ENCODE measurements at places on chromosomes 4 and X. TPM values are rescaled to one million over a fixed set of nuclear protein-coding genes. Genes with fewer than 3 reads are reported as not detected.

SUPT20HL2 gene
- total RNA-seq = not detected

ASB11 gene
- total RNA-seq = not detected

UBE2A gene
- total RNA-seq = 32.1 TPM

AFF1 gene
- total RNA-seq = 11.0 TPM

GPR50 gene
- not detected for total RNA-seq

AKAP4 gene
- not detected for total RNA-seq

C4orf50 gene
- total RNA-seq = not detected

STATH gene
- not detected for total RNA-seq

PPP1R2C gene
- total RNA-seq = not detected

IGFBP7 gene
- total RNA-seq = 2,028 TPM

BBS12 gene
- total RNA-seq = 7.1 TPM

NDNF gene
- 1.5 TPM for total RNA-seq

NDP gene
- total RNA-seq = 1.4 TPM

BEX2 gene
- 0.18 TPM for total RNA-seq

AMMECR1 gene
- total RNA-seq = 8.6 TPM

ADGRL3 gene
- 0.32 TPM for total RNA-seq

CT45A5 gene
- total RNA-seq = not detected

SLC10A6 gene
- total RNA-seq = not detected

PNMA3 gene
- 0.89 TPM for total RNA-seq

ASB12 gene
- not detected for total RNA-seq

TDO2 gene
- 5.4 TPM for total RNA-seq

XG gene
- total RNA-seq = 0.59 TPM

IRS4 gene
- not detected for total RNA-seq

FGG gene
- not detected for total RNA-seq

KIT gene
- total RNA-seq = 1.5 TPM

SLC4A4 gene
- 22.0 TPM for total RNA-seq

PGK1 gene
- 831 TPM for total RNA-seq

ODAPH gene
- 0.18 TPM for total RNA-seq

ADAM29 gene
- total RNA-seq = not detected

ZNF711 gene
- total RNA-seq = 6.1 TPM

FAM149A gene
- 0.89 TPM for total RNA-seq

CHRDL1 gene
- total RNA-seq = not detected

MPP1 gene
- total RNA-seq = 17.9 TPM

NHSL2 gene
- 1.5 TPM for total RNA-seq

CYBB gene
- not detected for total RNA-seq

COL25A1 gene
- 5.0 TPM for total RNA-seq

ABHD18 gene
- 5.9 TPM for total RNA-seq

SCRG1 gene
- 8.3 TPM for total RNA-seq

AFM gene
- total RNA-seq = not detected

C1QTNF7 gene
- total RNA-seq = not detected

TEX13B gene
- not detected for total RNA-seq

ATOH1 gene
- not detected for total RNA-seq

F11 gene
- not detected for total RNA-seq

COL4A6 gene
- total RNA-seq = 17.7 TPM

HMGB2 gene
- total RNA-seq = 17.5 TPM

DAPP1 gene
- total RNA-seq = not detected

RAB39B gene
- 0.69 TPM for total RNA-seq

Measured in smooth muscle cell of the umbilical artery (primary cell).